Activated CD4-positive, alpha-beta T cell treated with anti-CD3 and anti-CD28 coated beads, Interleukin-2, amount 50 U/mL, for 48 hours (primary cell): ENCODE measurements at places on chromosomes 3 and 15.

- DNase-seq = no peak
These were observed 6.9 kb downstream of the ISL2 start for GRCh38 chr15:76343313-76343996.

DNA sequence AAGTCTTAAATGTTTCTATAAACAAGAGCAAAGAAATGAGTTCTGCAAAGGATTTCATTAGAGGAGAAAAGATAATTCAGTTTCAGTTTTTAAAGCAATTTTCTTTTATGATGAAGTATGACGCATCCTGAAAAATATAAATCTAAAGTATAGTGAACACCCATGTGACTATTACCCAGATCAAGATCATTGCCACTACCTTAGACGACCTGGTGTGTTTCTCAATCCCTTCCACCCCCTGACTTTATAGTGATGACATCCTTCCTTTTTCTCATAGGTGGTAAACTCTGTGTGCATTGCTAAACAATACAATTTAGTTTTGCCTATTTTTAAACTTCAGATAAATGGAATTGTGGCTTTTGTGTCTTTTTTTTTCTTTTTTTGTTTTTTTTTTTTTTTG is 8.4 kb downstream of the STT3B start:
- DNase-seq = no peak

- DNase-seq = no peak
These were observed 53.4 kb downstream of the USP13 start for GRCh38 chr3:179706233-179706632.

- DNase-seq = no peak
These were observed 208.1 kb downstream of the VGLL3 start for GRCh38 chr3:86782866-86783265.

GRCh38 chr15:85692873-85693272 is 101.9 kb downstream of the KLHL25 start:
- no peak for DNase-seq

GRCh38 chr3:157107644-157108133 is 52.3 kb downstream of the CCNL1 start:
- no peak for DNase-seq

- DNase-seq = no peak
These were observed 59.8 kb downstream of the PIK3R4 start for GRCh38 chr3:130686833-130687232.

DNA sequence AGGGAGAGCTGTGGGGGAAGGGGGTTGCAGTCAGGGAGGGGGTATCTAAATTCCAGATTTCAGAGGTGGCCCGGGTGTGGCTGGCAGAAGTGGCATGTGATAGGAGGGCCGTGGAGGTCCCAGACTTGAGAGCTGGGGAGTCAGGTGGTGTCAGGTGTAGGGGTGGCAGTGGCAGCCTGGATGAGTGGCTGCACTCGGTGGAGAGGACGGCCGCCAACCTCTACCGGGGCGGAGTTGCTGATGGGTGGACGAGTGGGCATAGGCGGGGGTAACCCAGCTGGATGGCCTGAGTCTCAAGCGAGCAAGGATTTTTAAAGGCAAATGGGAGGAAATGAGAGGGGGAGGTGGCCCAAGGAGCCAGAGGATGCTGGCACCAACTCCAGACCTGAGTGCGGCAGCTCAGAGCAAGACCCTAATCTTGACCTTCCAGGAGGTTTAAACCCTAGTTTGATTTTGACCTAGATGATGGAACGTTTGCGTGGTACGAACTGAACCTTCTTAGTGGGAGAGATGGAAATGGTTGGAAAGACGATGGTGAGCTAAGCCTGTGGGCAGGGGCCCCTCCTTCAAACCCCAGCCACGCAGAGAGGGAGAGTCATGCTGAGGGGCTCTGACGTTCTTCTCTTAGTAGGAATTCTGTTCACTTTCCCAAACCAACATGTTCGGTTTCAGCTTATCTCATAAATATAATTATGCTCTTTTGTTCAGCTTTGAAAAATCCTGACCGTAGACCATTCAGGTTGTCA is 8.0 kb downstream of the TRAK1 start:
- no peak for DNase-seq

DNA sequence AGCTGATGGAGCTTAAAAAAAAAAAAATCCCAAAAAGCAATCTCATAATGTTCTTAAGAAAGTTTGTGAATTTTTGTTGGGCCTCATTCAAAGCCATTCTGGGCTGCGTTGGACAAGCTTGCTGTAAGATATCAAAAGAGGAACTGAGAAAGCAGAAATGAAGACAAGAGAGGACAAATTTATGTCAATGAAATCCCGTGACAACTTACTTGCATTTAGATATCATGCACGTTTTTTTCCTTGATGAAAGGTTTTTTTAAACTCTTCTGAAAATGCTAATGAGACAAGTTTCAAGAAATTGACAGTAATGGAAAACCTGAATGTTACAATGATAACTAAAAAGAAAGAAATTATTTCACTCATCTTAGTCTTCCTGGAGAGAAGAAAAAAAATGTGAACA is 662.9 kb downstream of the SQOR start:
- DNase-seq = no peak

GRCh38 chr3:108387063-108387462 is 90.7 kb downstream of the HHLA2 start:
- no peak for DNase-seq

DNA sequence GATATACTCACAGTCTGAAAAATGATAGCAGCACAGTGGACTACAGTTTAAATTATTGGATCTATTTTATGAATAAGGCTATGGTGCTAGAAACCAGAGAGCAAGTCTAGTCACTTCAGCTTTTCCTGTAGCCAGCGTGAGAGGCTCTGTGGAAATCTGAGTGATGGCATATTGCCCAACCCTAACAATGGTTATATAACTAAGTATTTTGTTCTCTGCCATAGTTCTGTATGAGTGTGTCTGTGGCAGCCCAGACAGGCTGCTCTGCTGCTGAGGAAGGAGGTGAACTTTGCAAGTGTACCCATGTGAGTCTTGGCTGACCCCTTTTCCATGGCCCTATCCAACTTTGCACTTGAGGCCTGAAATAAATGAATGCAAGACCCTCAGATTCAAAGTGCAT is 105.7 kb downstream of the LRTM1 start:
- DNase-seq = no peak

GRCh38 chr3:15112011-15112410 is 13.1 kb upstream of the RBSN start:
- no peak for DNase-seq

GRCh38 chr15:70220490-70221096 is 122.9 kb upstream of the TLE3 start:
- no peak for DNase-seq

DNA sequence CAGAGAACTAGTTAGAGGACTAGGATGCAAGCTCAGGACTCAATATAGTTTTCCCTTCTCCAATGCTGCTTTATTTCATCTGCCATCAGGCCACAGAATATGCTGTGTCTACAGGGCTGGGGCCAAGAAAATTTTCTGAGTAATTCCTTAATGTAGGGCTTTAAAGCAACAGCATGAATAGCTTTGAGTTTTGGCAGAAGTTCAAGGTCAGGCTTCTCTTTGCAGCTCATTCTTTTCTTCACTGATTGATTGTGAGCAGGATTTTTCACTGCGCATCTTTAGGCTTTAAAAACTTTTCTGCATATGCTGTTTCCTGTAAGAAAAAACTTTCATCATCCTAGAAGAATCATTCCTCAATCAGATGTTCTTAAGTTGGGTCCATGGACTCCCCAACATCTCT is 4.6 kb downstream of the TMEM108 start:
- DNase-seq = no peak

DNA sequence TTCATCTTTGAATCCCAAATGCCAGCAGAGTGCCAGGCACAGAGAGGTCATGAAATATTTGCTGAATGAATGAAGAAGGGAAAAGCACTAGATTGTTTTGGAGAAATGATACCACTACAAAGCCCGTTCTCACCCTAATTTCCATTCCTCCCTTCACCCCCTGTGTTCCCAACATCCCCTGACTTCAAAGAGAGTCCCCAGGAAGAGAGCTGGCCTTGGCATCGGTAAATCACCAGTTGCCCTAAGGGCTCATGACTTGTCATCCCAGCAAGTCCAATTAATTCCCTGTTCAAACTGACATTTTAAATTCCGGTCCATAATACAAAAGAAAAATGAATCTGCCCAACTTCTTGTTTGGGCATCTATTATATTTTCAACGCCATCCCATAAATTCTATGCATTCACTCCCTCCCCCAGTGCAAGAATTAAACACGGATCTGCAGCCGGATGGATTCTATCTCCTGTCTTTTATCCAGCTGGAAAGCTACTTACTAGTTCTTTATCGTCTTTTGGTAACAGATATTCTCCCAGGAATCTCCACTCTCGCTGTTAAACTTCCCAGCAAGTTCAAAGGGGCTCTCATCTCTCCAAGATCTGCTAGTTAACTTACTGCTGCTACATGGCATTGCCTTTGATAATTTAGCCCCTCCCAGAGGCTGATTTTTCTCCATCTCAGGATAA is 63.9 kb upstream of the TSC22D2 start:
- DNase-seq = no peak

DNA sequence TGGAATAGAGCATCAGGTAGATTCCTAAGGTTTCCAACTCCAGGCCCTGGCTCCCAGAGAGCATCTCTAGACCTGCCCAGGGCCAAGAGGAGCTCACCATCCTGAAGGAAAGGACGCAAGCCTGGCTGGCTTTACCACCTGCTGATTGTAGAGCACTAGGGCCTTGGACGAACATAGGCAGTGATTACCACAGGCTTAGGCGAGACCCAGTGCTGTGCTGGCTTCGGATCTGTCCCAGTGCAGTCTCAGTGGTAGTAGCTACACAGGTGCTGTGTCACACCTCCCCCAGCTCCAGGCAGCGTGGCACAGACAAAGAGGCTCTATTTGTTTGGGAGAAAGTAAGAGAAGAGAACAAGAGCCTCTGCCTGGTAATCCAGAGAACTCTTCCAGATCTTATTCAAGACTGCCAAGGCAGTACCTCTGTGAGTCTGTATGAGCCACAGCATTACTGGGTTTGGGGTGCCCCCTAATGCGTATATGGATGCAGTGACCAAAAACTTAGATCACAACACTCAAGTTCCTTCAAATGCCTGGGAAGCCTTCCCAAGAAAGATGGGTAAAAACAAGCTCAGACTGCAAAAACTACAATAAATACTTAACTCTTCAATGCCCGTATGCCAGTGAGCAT is 25.4 kb downstream of the ISG20 start:
- peak; percentile 31 for DNase-seq

DNA sequence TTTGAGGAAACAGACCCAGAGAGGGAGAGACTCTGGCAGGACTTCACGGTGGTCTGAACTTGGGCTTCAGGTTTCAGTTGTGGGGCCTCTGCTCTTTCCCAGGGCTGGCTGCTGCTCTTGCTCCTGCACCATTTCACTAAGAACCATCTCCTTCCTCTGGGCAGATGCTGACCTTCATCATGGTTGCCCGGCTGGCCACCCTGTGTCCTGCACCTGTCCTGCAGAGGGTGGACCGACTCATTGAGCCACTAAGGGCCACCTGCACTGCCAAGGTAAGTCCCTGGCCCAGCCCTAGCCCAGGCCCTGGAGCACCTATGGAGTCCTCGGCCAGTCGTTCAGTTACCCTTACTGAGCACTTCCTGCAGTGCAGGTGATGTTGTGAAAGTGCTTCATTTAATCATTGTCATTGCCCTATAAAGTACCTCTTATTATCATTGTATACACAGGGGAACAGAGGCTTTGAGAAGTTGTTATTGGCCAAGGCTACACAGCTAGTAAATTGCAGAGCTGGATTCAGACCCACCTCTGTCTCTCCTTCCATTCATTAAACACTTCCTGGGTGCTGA is 10.0 kb downstream of the RPL32 start:
- no peak for DNase-seq

DNA sequence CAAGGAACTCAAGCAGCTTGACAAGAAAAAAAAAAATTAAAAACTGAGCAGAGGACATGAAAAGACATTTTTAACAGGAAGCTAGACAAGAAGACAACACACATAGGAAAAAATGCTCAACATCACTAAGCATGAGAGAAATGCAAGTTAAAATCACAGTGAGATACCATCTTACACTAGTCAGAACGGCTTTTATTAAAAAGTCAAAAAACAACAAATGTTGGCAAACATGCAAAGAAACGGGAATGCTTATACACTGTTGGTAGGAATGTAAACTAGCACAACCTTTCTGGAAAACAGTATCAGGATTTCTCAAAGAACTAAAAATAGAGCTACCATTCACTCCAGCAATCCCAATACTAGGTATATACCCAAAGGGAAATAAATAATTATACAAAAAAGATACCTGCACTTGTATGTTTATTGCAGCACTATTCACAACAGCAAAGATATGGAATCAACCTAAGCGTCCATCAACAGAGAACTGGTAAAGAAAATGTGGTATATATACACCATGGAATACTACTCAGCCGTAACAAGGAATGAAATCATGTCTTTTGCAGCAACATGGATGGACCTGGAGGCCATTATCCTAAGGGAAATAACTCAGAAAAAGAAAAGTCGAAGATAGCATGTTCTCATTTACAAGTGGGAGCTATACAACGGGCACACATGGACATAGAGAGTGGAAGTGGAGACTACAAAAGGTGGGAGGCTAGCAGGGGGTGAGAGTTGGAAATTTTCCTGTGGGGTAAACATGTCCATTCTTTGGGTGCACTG is 5.2 kb downstream of the GOLIM4 start:
- no peak for DNase-seq

DNA sequence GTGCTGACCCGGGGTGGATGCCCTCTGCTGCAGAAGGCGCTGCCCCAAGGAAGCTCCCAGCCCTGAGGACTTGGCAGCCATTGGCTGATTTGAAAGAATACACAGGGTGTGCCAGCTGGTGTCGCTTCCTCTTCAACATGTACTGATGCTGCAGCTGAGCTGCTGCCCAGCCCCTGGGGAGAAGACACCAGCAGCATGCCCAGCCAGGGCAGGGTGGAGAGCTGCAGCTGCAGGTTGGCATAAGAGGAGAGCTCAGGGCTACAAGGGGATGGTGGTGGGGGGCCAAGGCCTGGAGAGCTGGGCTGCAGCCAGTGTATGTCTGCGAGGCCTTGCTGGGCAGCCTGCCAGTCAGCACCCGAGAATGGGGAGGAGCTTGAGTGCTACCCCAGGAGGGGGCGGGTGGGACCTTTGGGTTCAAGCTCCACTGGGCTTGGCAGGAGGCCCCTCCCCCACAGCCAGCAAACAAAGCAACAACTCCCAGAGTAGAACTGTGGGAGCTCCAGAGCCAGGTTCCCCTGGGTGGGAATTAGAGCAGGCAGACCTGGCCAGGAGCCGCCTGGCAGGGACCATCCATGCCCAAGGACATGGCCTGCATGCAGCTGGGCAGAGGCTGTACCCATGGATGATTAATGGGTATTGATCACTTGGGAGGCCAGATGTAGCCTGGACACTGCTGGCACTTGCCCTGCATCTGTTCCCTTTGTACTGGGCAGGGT is 9.2 kb upstream of the SEMA4B start:
- peak; percentile 41 for DNase-seq
